NCI-H1048 (cell line): ENCODE measurements at places on chromosomes 2 and 18.

DNA sequence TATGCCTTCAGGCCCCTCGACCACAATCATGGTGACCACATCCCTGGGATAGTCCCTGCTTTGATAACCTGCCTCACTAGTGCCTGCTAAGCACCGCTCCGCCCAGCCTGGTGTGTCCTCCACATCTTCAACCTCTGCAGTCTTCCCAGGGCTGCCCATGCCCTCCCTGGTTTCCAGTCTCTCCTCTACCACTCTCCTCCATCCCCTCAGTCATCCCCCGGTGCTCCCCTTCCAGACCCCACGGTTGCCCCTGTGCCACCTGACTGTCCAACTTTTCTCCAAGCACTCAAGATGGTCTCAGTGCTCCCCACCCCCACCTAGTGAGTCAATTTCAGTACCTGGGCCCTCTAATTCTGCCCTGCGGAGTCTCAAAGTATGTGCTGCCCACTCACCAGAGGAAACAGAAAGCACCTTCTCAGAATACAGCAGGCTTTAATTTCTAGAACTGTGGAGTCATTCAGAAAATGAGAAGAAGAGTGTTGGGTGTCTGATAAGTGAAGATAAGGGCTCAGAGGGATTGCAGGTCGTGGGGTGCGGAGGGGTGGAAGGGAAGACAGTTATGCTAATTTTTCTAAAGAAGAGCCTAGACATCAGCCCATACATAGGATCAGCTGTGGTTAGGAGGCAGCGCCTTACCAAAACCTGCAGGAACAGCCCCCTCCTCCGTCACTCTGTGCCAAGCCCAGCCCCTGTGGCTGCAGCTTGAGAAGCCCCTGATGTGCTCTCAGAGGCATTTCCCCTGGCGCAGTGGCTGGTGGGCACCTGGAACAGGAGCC, 53.6 kb upstream of the CAB39 start:
- DNase-seq: no peak

- no peak for DNase-seq
Observed at GRCh38 chr2:235480614-235481013, 13.2 kb upstream of the AGAP1 start.

GRCh38 chr2:36530178-36530982, 67.6 kb downstream of the FEZ2 start:
- DNase-seq: no peak

- no peak for DNase-seq
Observed at GRCh38 chr2:16621316-16621715, 44.3 kb downstream of the CYRIA start.

DNA sequence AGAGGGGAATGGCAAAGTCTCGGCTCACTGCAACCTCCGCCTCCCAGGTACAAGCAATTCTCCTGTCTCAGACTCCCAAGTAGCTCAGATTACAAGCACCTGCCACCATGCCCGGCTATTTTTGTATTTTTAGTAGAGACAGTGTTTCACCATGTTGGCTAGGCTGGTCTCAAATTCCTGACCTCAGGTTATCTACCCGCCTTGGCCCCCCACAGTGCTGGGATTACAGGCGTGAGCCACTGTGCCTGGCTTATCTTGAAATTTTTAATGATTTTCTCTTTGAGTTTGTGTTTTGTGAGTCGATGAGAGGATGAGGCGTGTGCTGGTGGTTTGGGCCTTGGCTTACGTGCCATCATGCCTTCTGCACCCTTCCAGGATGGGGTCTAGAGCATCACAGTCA, 101.3 kb upstream of the ST3GAL5 start:
- DNase-seq: no peak

GRCh38 chr2:59745085-59745484, 808.4 kb downstream of the BCL11A start:
- DNase-seq: no peak

DNA sequence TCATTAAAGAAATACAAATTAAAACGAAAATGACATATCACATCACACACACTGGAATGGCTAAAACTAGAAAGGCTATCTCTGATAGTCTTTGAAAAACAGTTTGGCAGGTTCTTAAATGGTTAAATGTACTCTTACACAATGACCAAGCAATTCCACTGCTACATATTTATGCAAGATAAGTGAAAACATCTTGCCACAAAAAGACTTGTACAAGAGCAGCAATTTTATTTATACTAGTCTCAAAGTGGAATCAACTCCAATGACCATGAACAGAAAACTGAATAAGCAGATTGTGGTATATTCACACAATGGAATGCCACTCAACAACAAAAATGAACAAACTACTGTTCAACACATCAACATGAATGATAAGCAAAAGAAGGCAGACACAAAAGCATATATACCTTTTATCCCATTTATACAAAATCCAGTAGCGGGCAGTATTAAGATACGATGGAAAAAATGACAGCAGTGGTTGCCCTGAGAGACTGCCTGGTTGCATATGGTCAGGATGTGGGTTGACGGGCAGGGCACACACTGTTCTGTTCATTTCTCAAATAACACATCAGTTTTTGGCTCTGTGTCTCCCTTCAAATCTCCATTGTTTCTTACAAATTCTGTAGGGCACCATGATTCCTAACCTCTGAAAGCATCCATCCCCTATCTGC, 25.4 kb downstream of the SP100 start:
- no peak for DNase-seq

- no peak for DNase-seq
Observed at GRCh38 chr2:241999184-241999583, 129.7 kb downstream of the RTP5 start.

DNA sequence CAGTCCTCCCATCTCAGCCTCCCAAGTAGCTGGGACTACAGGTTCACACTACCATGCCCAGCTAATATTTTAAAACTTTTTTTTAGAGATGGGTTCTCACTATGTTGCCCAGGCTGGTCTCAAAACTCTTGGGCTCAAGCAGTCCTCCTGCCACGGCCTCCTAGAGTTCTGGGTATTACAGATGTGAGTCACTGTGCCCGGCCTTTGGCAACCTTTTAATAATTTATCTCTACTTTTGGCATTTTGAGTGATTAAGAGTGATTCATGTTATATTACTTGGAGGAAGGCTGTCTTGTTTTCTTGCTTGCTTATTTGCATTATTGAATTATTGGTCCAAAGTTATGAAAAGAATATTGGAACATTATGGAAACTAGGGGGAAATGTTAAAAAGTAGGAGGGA, 24.3 kb downstream of the NCOA1 start:
- no peak for DNase-seq

- no peak for DNase-seq
Observed at GRCh38 chr2:49616800-49617199, 462.5 kb upstream of the FSHR start.

GRCh38 chr2:24739354-24740025, 53.7 kb downstream of the PTRHD1 start:
- no peak for DNase-seq

GRCh38 chr18:1895456-1896185, 675.7 kb downstream of the METTL4 start:
- DNase-seq: no peak

- no peak for DNase-seq
Observed at GRCh38 chr2:193943406-193943960, 1713.5 kb upstream of the SLC39A10 start.

- no peak for DNase-seq
Observed at GRCh38 chr2:145957929-145958328, 1438.0 kb upstream of the ZEB2 start.
